ENCODE measurements at places on chromosomes 7 and 10. TPM values are rescaled to one million over a fixed set of nuclear protein-coding genes. Genes with fewer than 3 reads are reported as not detected.

GRM3 gene
- total RNA-seq: not detected

USP6NL gene
- 4.4 TPM for total RNA-seq

GPR146 gene
- 4.1 TPM for total RNA-seq

MYH16 gene
- total RNA-seq: not detected

PNLIPRP2 gene
- total RNA-seq: not detected

PRTFDC1 gene
- 1.5 TPM for total RNA-seq

PLCE1 gene
- not detected for total RNA-seq

FAM25A gene
- total RNA-seq: not detected

FFAR4 gene
- total RNA-seq: not detected

KNDC1 gene
- 0.36 TPM for total RNA-seq

SH2D4B gene
- total RNA-seq: 0.14 TPM

HOXA6 gene
- total RNA-seq: not detected

OPN4 gene
- not detected for total RNA-seq

ZNF804B gene
- not detected for total RNA-seq

SORCS1 gene
- not detected for total RNA-seq

PNLIPRP3 gene
- total RNA-seq: not detected

NPY gene
- total RNA-seq: not detected

ITIH5 gene
- not detected for total RNA-seq

H2BK1 gene
- total RNA-seq: 1.6 TPM

ZNF37A gene
- total RNA-seq: 26.1 TPM

ASB15 gene
- not detected for total RNA-seq

CALY gene
- 3.6 TPM for total RNA-seq

NPSR1 gene
- not detected for total RNA-seq

TAS2R5 gene
- 2.6 TPM for total RNA-seq

ENO4 gene
- not detected for total RNA-seq

KIF11 gene
- total RNA-seq: 53.7 TPM

LLCFC1 gene
- total RNA-seq: not detected

FBXL13 gene
- total RNA-seq: 1.4 TPM

PILRB gene
- 96.4 TPM for total RNA-seq

LIPN gene
- total RNA-seq: not detected

ZNF239 gene
- 1.8 TPM for total RNA-seq

HABP2 gene
- not detected for total RNA-seq

MOGAT3 gene
- total RNA-seq: not detected

POT1 gene
- total RNA-seq: 39.1 TPM

ABCF2 gene
- 29.5 TPM for total RNA-seq

DNAH11 gene
- total RNA-seq: 0.43 TPM

ATOH7 gene
- not detected for total RNA-seq

EPO gene
- total RNA-seq: not detected

SPDYE16 gene
- total RNA-seq: 0.22 TPM

LRRC17 gene
- total RNA-seq: not detected

RELN gene
- not detected for total RNA-seq

PLEKHS1 gene
- not detected for total RNA-seq

LBX1 gene
- not detected for total RNA-seq

TMEM176B gene
- total RNA-seq: 0.82 TPM

OR13A1 gene
- total RNA-seq: not detected

SNX13 gene
- 35.1 TPM for total RNA-seq

STAG3 gene
- total RNA-seq: 38.8 TPM

TMEM213 gene
- total RNA-seq: not detected

IDI2 gene
- total RNA-seq: not detected

PIK3AP1 gene
- 5.3 TPM for total RNA-seq

CPA2 gene
- not detected for total RNA-seq

IL6 gene
- total RNA-seq: 0.99 TPM

PTPRZ1 gene
- total RNA-seq: not detected

CTAGE15 gene
- not detected for total RNA-seq

PFKP gene
- total RNA-seq: 215 TPM

CFAP46 gene
- not detected for total RNA-seq

GSTO2 gene
- 1.4 TPM for total RNA-seq

SAMD9L gene
- total RNA-seq: 99.2 TPM

CYP3A4 gene
- not detected for total RNA-seq

All from activated naive CD8-positive, alpha-beta T cell treated with anti-CD3 and anti-CD28 coated beads, Interleukin-2, amount 10 ng/mL, durations not matched to agents 7 days and 5 days (primary cell).